ENCODE measurements at places on chromosomes 2 and 18. TPM values are rescaled to one million over a fixed set of nuclear protein-coding genes. Genes with fewer than 3 reads are reported as not detected.

DNA sequence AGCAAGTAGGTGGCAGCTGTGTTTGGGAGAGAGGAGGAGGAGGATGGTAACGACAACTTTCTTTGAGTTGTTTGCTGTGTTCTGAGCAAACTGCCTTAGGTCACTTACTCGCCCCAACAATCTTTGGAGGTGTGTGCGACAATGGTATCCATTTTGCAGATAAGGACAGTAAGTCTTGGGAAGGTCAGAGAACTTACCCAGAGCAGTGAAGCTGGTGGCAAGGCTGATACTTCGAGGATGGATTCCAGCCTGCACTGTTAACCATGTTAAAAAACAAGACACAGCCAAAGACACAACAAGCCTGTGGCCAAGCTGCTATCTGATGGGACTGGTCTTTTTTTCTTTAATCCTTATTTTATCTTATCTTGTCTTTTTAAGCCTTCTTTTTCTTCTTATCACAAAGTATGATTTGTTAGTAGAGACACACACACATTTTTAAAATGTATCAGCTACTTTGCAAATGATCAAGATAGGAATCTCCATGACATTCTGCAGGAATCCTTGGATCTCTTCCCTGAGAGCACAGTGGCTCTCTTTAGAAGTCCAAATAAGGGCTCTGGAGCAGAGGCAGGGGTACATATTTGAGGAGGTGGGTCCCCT lies 27.9 kb downstream of the CNDP1 start:
- DNase-seq, result no peak

GRCh38 chr18:67218556-67218955 lies 298.0 kb downstream of the DSEL start:
- no peak for DNase-seq

DNA sequence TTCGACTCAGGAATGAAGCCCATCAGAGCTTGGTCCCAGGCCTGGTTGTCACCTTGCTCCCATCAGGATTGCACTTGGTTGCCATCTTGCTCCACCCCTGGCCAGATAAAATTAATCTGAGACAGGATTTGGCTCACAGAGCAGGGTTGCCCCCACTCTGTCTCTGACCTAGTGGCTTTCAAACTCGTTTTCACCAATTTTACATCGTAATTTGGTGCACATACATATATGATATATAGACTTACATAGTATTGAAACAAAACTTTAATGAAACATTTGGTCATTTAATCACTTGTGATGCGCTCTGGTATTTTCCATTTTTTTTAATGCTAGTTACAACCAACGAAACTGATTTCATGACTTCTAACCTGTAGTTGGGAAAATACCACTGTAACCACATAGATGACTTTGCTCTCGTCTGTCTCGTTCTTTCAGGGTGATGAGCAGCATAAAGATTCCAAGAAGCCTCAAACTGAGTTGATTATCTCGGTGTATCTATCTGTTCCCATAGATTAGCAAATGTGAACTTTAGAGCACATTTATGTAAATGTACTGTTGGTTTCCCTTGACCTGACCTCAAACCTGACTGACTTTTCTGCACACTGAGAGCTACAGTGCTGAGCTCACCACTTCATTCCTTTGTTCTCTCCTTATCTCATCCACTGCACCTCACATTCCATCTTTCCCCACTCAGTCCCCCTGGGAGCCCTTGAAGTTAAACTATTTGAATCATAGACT lies 30.5 kb upstream of the PLB1 start:
- DNase-seq, result no peak

- DNase-seq, result no peak
These were observed 56.5 kb downstream of the CCBE1 start for GRCh38 chr18:59640721-59641120.

- no peak for DNase-seq
These were observed 72.1 kb downstream of the PLCL1 start for GRCh38 chr2:197876524-197876923.

DNA sequence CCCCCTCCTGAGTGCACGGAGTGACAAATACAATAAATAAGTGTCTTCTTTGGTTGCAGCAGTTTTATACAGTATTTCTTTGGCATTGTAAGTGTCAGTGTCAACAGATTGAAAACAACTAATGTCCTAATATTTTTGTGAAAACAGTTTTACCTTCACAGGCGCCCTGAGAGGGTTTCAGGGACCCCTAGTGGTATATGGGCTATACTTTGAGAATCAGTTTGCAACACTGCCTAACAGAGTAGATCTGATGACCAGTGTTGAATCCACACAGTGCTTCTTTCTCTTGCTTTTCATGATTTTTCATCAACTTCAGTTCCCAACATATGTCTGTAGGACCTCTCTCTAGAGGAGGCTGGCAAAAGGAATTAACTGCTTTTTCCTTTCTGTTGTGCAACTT lies 162.2 kb downstream of the PRPF40A start:
- DNase-seq, result no peak

- no peak for DNase-seq
These were observed 83.0 kb downstream of the ACVR1 start for GRCh38 chr2:157793053-157793612.

- no peak for DNase-seq
These were observed 314.4 kb upstream of the NT5C1B start for GRCh38 chr2:18903750-18904149.

DNA sequence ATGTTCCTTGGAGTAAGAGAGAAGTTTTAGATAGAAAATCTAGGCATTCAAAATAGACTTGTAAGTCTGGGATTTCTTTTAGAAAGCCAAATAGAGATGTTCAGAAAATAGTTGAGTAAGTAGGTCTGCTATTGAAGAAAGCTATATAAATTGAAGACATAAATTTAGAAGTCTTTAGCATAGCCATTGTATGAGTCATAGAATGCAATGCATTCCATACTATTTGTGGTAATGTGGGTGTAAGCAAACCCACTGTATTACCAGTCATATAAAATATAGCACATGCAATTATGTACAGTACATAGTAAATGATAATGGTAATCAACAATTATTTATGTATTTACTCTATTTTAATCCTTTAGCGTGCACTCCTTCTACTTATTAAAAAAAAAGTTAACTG lies 14.1 kb downstream of the MC4R start:
- peak; percentile 13 for DNase-seq

RBM44 gene
- 0.06 TPM for total RNA-seq

RFX8 gene
- total RNA-seq, result 4.6 TPM

PPM1B gene
- 20.7 TPM for total RNA-seq

CTNNA2 gene
- total RNA-seq, result not detected

Data from Daoy (cell line).